Fibroblast of villous mesenchyme (primary cell): ENCODE measurements at places on chromosomes 11 and 22. TPM values are rescaled to one million over a fixed set of nuclear protein-coding genes. Genes with fewer than 3 reads are reported as not detected.

DNA sequence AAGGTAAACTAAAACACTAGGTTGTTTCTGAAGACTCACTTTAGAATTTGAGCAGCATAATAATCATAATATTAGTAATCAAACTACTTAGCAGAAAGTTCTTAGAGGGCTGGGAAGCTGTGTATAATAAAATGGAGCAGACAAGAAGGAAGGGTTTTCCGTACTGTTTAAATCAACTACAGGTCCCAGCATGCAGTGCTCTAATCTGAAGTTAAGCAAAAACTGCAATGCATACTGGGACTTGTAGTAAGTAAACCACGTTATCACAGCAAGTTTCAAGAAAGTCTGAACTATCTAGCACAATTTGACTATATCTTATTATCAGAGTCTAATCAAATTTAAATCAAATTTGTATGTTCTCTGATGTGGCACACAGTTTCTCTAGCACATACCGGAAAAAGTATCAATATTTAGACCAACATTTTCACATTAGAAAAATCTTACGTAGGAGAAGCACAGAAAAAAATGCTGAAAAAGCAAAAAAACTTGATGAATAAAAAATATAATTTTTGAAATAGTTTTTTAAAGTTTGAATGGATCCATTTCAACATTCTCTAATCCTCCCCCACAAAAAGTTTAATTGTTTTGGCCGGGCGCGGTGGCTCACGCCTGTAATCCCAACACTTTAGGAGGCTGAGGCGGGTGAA lies 8.2 kb downstream of the PHF21A start:
- peak; percentile 55 for DNase-seq

- DNase-seq = no peak
These were observed 21.4 kb downstream of the GTPBP1 start for GRCh38 chr22:38727123-38727522.

- no peak for DNase-seq
These were observed 21.6 kb upstream of the ADORA2A start for GRCh38 chr22:24405631-24406321.

Gene MFRP
- total RNA-seq = under 0.01 TPM in 1 of 2 replicates, not detected in the other

- no peak for DNase-seq
These were observed 111.7 kb downstream of the LRRC32 start for GRCh38 chr11:76558891-76559290.

GRCh38 chr22:42072606-42073330 lies 1.3 kb upstream of the PHETA2 start:
- no peak for DNase-seq

- no peak for DNase-seq
These were observed 98.6 kb downstream of the NXPE2 start for GRCh38 chr11:114776956-114777355.

GRCh38 chr11:72578991-72579815 lies 95.0 kb downstream of the PDE2A start:
- DNase-seq = no peak

DNA sequence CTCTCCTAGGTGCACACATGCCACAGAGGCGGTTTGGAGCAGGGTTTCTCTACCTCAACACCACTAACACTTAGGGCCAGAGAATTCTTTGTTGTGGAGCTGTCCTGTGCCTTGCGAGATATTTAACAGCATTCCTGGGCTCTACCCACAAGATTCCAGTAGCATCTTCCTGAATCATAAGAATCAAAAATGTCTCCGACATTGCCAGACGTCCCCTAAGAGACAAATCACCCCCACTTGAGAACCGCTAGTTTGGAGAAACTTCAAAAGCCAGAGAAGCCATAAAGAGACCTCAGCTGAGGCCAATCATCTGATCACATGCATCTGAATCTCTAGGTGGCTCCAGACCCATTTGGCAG lies 16.1 kb downstream of the MFNG start:
- DNase-seq = no peak

DNA sequence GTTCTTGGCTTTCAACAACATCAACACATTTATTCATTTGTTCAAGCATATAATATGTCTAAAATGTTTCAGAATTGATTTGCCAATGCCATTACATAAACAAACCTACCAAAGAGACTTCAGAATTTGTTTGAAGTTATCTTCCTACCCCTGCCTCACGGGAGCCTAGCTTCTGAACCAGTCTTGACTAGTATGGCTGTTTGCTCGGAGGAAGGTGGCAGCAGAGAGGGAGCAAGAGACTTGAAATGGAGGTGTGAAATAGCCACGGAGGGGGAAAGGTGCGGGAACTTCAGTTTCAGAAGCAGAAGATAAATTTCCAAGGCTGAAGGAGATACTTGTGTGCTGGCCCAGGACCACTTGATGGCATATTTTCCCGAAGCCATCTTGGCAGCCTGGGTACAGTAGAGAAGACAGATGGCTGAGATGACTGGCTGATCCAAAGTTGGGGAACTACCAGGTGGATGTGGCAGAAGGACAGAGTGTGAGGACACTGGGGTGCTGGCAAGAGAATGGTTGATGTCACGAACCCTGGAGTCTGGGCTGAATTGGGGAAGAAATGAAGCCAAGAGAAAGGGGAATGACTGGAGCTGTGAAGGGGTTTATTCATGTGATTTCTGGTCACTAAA lies 14.0 kb upstream of the MTCH2 start:
- no peak for DNase-seq

Gene PARVA
- total RNA-seq = 72.5 and 76.4 TPM in 2 replicates

Gene PPP6R2
- 54.0 and 62.2 TPM in 2 replicates for total RNA-seq

DNA sequence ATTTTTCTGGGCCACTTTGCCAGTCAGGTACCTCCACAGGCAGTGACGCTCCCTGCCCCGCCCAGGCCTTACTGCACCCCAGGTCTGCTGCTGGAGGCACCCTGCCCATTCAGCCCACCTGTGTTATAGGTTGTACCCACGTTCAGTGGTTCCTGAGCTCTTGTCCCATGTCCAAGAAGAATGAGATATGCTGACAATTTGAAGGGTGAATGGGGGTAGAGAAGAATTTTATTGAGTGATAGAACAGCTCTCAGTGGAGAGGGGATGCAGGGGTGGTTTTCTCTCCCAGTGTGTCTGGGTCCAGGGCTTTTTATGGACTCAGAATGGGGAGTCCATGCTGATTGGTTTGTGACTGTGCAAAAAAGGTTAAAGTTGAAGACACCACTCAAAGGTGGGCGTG lies 149.7 kb downstream of the LDLRAD3 start:
- DNase-seq = no peak

Gene SAA4
- not detected in 2 replicates for total RNA-seq

Gene TBX1
- under 0.01 and 0.43 TPM in 2 replicates for total RNA-seq

Gene SCGB1C1
- total RNA-seq = not detected in 2 replicates

Gene KCNQ1
- not detected in 2 replicates for total RNA-seq

DNA sequence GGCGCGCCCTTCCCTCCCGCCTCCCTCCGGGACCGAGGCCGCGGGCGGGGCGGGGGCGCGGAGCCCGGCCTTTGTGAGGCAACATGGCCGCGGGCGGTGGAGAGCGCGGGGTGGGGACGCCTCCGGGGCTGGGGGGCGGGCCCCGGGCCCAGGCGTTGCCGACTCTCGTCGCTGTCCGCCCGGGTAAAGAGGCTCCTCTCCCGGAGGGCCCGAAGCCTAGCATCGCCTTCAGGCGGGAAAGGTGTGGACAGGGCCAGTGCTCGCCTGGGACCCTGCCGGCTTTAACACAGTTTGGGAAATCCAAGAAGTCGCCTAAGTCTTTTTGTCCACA lies 369 bp downstream of the DGCR8 start:
- DNase-seq = peak; percentile 55

DNA sequence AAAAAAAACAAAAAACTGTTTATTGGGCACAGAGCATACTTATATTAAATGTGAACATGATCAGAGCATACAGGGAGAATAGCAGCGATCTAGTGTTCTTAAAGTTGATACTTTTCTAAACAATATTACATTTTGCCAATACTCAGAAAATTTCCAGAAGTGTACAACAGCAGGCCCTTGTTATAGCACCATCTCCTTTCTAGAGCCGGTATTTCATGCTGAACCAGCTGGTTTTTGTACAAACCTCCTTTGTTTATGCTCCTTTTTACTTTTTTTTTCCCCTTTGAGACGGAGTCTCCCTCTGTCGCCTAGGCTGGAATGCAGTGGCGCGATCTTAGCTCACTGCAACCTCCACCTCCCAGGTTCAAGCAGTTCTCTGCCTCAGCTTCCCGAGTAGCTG lies 90.7 kb downstream of the PPP6R3 start:
- DNase-seq = no peak

DNA sequence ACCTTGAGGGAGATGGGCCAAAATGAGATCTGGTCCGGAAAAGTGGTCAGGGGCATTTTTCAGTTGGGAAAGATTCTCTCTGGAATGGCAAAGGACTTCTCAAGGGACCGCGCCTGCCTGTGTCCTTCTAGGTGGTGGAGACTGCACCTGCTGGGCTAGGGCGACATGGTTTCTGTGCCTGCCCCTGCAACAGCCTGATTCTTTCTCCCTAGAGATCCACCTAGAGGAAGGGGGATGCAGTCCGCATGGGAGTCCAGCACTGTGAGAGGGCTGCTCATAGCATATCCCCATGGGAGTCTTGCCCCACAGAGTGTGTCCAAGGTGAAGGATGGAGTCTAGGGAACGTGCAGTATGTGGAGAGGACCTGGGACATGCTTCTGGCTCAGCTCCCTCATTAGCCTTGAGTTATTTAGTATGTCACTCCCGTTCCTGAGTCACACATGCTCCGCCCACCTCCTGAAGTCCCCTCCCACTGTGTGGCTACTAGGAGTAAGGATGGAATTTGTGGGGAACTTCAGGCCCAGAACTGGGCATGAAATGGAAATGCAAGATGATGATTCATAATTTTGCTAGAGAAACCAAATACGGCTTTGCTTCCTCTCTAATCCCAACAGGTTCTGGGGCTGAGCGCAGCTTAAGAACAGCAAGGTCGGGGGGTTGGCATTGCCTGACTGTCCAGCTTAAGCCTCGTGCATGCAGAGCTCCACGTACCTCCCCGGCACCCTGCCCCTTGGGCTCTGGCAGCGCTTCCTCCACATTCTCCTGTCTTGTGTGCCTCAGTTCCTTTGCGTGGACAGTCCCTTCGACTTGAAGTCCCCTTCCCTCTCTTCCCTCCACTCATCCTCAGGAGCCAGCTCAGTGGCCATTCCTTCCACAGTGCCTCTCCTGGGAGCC lies 35.0 kb downstream of the GRIK4 start:
- DNase-seq = peak; percentile 86

- DNase-seq = peak; percentile 7
These were observed 396 bp downstream of the NPAT start for GRCh38 chr11:108221911-108222573.

Gene SPINDOC
- 24.2 and 25.4 TPM in 2 replicates for total RNA-seq

Gene STX3
- total RNA-seq = 33.7 and 38.7 TPM in 2 replicates

DNA sequence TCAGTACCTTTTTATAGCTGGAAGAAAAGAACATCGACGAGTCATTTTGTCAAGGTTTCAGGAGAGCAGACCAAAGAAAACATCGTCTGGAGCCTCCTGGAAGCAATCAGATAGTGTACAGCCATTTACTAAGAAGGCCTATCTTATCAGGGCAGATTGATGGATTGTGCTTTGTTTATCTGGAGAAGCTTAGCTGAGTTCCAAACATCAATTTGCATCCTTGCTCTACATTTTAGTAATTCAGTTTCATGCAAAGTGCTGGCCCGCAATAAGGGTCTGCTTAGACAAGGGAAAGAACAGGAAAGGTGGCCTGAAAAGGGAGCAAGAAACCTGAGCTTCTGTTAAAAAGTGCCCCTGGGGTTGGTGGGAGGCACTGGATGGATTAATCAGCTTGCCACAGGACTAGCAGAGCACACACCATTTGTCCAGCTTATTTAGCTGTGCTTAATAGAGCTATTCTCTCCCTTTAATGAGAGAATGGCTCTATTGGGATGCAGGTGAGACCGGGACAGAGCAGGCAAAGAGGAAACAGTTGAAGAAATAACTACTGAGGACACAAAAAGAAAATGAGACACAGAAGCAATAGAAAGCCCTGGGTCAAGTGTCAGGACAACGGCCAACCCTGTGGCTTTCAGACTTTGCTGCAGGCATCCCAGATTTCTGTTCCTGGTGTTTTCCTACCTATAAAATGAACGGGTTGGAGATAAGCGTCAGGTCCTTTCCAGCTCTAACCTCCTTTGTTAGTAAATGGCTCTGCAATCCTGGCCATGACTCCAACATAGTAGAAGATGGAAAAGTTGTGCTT lies 122.1 kb upstream of the TTC12 start:
- DNase-seq = no peak

Gene SCGB1D2
- not detected in 2 replicates for total RNA-seq

DNA sequence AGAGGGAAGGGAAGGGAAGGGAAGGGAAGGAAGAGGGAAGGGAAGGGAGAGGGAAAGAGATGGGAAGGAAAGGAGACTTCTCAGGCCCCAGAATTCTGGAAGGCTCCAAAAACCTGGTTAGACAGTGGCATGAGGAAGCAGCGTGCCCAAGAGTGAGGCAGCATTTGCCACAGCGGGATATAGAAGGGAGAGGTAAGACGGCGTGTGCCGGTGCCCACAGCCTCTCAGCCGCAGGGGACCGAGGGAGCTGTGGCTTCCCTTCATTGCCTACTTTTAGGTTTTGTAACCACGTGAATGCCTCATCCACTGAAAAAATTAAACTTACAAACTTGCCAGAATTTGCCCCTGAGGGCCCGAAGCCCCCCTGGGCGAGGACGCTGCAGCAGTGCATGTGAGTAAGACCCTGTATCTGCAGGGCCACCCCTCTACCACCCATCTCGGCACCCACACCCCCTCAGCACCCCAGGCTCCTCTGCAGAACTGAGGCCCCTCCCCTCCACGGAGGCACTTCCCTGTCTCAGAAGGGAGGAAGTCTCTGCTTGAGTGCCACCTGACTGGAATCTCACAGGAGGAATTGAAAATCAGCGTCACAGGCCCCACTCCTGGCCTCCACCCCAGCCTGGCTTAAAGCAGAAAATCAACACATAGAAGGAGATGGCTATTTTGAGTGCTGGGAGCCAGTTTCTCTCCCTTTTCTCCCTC lies 58.1 kb downstream of the LINC01488 start:
- DNase-seq = no peak

GRCh38 chr22:24983151-24983550 lies 30.6 kb downstream of the KIAA1671 start:
- DNase-seq = no peak

GRCh38 chr22:46140989-46141928 lies 9.1 kb upstream of the PPARA start:
- DNase-seq = no peak

Gene MS4A8
- total RNA-seq = under 0.01 TPM in 1 of 2 replicates, not detected in the other

GRCh38 chr11:61034111-61034510 lies 62.6 kb downstream of the CD6 start:
- no peak for DNase-seq

DNA sequence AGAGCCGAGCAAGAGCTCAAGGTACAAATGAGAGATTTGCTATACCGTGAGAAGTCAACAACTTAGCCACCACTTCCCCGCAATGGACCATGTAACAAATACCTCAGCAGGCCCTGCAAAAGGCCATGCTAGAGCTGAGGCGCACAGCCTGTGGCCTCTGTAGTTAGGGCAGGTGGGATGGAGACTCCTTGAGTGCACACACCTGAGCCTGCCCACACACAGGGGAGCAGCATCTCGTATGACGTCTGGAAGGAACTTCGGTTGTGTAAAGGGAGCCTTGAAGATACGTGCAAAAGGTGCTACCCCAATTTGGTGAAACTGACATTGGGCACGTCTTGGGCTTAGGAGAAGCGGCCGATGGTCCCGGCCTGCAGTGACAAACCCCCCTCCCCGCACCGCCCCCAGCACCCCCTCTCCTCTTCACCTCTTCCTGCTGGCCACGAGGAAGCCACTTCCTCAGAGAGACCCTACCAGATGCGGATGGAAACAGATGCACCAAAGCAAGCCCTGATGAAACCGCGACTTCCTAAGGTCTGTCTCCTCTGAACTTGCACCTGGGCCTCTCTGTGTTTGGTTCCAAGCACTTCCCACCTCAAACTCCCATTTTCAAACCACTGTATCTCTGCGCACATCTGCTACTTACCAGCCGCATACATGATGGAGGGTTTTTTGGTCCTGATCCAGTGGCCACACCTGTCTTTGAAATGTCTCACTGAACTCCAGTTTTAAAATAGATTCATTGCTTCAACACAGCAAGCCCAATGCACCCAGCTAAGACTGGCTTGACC lies 10.6 kb downstream of the CDPF1 start:
- DNase-seq = no peak
